Activated naive CD4-positive, alpha-beta T cell treated with anti-CD3 and anti-CD28 coated beads, Interleukin-2, amount 10 ng/mL, durations not matched to agents 7 days and 5 days (primary cell): ENCODE measurements at places on chromosomes 2 and 18.
A peak's percentile ranks its signal among the peaks of the same experiment; 100 is the strongest.

GRCh38 chr2:178825183-178825582, 18.0 kb upstream of the TTN start:
- DNase-seq: no peak

DNA sequence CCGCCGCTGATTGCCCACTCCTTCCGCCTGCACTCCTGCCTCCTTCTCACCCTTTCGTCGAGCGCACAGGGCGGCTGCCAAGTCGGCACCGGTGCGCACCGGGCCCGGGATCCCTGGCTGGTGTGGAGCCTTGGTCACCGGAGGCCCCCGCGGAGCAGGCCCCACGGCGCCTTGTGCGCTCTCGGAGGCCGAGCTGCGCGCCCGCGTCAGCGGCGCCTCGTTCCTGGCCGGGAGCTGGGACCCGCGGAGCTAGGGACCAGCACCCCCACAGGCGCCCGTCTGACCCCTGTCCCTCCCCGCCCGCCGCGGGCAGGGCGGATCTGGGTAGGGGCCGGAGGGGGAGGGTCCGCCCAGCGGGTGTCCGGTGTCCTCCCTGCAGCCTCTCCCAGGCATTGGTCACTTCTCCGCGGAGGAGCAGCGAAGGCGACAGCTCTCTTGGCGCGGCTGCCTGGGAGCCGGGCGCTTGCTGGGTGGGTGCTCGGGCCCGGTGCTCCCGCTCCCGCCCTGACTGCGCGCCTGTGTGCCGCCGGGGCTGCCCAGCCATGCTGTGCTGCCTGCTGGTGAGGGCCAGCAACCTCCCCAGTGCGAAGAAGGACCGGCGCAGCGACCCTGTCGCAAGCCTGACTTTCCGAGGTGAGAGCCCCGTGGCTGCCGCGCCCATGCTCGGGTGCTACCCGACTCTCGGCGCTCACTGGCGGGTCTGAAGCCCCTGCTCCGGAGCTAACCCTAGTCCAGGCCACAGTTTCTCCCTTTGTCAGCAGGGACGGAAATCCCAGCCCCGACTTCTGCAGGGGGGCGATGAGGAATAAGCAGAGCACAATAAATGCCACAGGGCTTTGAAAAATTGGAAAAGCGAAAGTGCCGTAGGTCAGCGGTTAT, 13.2 kb downstream of the DYSF start:
- peak; percentile 28 for DNase-seq

- no peak for DNase-seq
Measured at GRCh38 chr2:156423674-156424282, 12.4 kb upstream of the GPD2 start.

GRCh38 chr2:657766-658165, 19.4 kb downstream of the TMEM18 start:
- no peak for DNase-seq

DNA sequence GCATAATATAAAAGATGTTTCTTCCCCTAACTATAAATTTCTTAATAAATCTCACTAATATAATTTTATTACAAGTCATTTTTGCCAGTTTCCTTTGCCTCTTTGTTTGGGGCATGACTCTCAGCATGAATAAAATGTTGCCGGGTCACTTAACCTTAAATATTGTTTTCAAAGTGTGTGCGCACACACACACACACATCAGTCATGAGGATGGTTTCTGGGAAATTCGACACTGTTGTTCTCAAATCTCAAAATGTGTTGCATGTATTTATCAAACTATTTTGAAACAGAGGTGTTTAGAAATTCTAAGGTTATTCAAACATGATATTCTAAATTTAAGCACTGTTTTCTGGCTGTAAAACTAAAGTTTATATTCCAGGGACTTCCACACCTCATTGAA, 31.5 kb downstream of the FAP start:
- no peak for DNase-seq

DNA sequence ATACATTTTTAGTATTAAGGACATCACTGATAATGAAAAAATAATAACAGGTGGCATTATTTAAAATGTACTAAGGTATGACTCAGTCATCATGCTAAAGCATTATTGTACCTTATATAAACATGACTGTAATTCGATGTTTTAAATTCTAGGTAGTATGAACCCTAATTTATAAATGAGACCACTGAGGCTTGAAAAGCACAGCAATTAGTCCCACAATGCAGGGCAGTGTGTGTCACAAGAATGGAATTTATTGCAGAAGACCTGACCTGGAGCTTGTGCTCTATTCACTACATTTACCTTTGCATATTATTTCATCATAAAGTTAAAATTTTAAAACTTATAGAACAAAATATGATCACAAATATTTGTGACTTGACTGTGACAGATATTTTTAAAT, 358.5 kb upstream of the DSEL start:
- DNase-seq: no peak

DNA sequence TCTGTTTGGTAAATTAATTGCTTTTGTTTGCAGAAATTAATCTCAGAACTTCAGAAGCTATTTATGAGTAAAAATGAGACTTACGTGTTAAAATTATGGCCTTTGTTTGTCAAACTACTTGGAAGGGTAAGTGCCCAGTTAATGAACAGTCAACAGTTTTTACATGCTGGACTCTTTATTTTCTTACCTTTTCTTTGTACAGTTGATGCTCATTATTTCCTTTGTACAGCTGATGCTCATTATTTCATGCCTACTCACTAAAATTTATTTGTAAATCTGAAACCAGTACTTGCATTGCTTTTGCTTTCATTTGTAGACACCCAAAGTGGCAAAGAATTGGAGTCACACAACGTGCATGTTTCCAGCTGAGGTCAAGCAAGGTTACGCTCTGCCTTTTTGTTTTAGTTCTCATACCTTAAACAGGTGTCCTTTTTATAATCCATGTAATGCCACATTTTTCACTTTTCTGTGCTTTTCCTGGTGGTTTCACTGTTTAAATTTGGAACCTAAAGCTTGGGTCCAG, 13.3 kb downstream of the RIF1 start:
- DNase-seq: no peak

- no peak for DNase-seq
Measured at GRCh38 chr18:31576670-31577069, 15.0 kb upstream of the TTR start.

- no peak for DNase-seq
Measured at GRCh38 chr2:215465256-215465655, 29.4 kb upstream of the FN1 start.

DNA sequence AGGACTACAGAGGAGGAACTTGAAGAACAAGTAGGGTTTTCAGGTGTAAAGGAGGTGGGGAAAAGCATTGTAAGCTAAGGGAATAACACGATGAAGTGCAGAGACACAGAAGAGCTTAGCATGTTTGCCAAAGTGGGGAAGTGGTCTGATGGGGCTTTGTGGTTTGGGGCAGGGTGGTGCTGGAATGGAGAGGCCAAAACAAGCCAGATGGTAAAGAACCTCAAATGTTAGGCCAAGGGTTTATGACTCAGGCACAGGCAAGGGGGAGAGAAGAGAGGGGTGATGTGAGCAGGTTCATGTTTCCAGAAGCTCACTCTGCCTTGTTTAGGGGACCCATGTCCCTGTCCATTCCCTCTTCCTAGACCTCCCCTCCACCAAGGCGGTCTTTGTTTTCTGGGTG, 104.5 kb upstream of the YWHAQ start:
- DNase-seq: peak; percentile 61

DNA sequence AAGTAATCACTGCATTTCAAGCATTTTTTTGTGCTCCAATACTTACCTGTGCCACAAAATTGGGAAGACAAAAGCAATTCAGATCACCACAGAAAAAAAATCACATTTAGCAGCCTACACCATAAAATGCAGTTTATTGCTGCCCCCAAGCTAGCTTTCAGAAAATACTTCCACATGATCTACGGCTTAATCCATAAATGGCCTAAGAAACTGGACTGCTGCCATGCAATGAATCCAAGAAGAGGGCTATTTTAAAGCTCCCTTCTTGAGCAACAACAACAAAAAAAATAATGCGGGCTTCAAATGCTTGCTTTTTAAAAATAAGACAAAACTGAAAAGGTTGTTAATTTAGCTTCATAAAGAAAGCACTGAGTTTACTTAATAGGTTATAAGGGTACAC, 272.3 kb downstream of the RAD51AP2 start:
- no peak for DNase-seq

DNA sequence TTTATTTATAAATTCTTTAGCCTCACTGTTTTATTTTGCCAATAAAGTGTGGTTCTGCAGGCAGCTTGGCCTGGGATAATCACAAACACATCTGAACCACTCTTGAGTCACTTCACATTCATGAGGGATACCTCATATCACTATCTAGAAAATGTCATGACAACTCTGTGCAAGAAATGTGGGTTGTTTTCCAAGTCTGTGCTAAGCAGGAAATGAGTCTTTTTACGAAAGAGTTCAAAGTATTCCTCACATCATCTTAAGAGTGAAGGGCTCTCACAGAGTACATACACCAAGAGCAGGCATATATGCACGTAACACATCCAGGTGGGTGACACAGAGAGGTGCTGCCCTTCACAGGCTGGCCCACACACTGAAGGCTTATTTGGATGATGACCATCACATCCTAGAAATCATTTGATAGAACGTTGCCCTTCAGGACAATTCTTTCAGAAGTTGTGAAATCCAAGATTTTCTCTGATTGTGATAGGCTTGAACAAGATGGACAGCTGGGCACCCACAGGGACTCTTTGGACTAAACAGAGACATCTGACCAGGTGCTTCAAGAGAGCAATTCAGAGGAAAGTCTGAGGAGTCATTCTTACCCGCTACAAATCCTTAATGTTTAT, 811.1 kb upstream of the LRATD1 start:
- no peak for DNase-seq

- no peak for DNase-seq
Measured at GRCh38 chr2:171334171-171334570, 99.6 kb downstream of the METTL8 start.

DNA sequence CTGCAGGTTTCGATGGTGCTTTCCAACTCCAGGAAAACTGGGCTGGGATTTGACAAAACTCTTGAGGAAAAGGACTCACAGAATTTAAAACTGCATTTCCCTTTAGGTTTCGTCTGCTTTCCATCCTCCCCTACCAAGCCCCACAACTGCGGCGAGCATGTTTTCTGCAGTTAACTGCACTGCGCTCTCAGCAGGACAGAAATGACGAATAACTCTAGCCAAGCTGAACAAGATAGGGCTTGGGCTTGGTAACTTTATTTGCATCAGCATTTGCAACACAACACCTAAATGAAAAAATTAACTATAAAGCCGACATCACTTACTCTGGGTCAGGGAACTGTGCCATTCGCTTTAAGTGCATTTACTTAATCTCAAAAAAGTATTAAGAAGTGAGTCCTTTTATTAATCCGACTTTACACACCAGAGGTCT, 669 bp upstream of the PIKFYVE start:
- DNase-seq: peak; percentile 68

GRCh38 chr18:21194871-21195771, 46.9 kb upstream of the GREB1L start:
- no peak for DNase-seq

- no peak for DNase-seq
Measured at GRCh38 chr2:139492131-139492680, 712.0 kb upstream of the NXPH2 start.

- DNase-seq: no peak
Measured at GRCh38 chr2:224444021-224444420, 42.1 kb upstream of the FAM124B start.

DNA sequence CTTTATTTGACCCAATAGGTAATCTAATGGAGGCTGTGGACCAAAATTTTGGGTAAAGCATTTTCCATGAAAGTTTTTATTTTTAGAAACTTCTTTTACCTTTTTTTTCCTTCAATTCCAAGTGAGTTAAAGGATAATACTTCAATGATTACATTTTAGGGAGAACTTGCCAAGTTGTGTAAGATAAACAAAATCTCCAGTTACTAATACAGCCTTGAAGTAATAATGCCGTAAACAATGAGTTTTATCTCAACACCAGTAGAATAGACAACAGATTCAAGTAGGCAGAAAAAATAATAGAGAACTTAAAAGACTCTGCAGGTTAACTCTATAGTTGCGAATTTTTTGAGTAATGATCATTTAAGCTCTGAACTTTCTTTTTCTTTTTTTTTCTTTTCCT, 807.4 kb downstream of the CNTNAP5 start:
- DNase-seq: no peak

DNA sequence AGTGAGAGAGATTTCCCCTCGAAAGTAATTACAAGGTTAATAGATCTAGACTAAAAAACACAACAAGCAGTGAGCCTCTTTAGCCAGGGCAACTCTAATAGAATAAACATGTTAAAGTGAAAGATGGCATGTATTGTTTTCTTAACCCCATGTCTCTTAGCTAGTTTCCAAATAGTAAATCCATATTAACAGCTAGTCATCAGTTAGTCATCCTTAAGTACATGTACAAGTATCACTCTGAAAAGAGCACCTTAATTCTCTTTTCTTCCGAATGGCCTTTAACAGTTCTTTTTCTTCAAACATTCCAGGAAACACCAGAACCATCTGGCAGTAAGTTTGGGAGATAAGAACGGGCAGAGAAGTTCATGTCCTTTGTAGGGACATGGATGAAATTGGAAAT, 1480.0 kb downstream of the LRP1B start:
- no peak for DNase-seq

- DNase-seq: no peak
Measured at GRCh38 chr2:121149384-121149783, 135.6 kb downstream of the TFCP2L1 start.

DNA sequence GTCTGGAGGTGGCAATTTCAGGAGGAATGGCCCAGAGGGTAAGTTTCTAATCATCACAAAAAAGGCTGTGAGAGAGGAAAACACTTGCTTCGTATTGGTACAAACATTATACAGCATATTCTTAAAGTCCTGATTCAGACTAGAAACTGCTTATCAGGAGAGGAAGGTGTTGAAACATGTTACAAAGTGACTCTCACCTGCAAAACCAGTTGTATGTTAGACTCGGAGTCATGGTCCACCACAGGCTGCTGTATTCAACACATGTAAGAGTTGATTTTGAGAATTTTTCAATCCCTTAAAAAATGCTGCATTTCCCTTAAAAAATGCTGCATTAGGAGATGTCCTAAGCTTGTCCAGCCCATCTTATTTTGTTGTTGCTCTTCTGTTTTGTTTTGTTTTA, 61.5 kb downstream of the MBP start:
- no peak for DNase-seq

DNA sequence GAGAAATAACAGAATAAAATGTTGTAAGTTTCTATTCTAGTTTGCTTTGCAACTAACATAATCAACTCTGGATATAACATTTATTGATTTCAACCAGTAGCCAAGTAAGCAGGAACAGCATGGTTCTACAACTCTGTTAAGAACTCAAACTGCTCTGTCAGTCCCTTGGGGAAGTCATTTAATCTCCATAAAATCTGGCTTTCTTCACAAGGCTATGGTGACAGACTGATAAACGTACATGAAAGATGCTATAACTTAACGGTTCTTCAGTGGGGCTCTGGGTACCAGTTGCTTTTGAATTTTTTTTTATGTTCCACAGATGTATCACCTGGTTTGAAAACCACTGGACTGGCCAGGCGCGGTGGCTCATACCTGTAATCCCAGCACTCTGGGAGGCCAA, 10.3 kb downstream of the PSME4 start:
- DNase-seq: no peak

GRCh38 chr2:45269149-45269793, 260.0 kb upstream of the SIX2 start:
- DNase-seq: no peak
